ENCODE measurements at places on chromosomes 1 and 21.

DNA sequence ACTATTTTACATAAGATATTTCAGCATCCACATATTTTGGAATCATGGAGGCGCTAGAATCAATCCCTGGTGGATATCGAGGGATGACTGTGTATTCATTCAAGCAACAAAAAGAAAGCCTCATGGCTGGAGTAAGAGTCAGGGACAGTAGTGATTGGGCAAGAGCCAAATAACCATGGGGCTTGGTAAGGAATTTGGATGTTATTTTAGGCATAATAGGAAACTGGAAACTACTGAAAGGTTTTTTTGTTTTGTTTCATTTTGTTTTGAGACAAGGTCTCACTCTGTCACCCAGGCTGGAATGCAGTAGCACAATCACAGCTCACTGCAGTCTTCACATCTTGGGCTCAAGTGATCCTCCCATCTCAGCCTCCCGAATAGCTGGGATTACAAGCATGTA is 33.8 kb upstream of the EYA3 start:
- no peak for DNase-seq

GRCh38 chr1:174583316-174583715 is 135.6 kb downstream of the GPR52 start:
- no peak for DNase-seq

- DNase-seq = no peak
Measured at GRCh38 chr1:99465176-99465900, 180.6 kb upstream of the PALMD start.

GRCh38 chr1:185215911-185216310 is 58.9 kb downstream of the SWT1 start:
- DNase-seq = no peak

GRCh38 chr1:231020139-231020601 is 19.9 kb downstream of the FAM89A start:
- no peak for DNase-seq

GRCh38 chr21:28762357-28762735 is 230.3 kb downstream of the LTN1 start:
- no peak for DNase-seq

GRCh38 chr21:43789276-43790009 is at the start of gene RRP1:
RRP1 (plus strand) TSS chr21:43789577; CDS start chr21:43789630, 53 bp downstream.
- DNase-seq = peak; percentile 94

DNA sequence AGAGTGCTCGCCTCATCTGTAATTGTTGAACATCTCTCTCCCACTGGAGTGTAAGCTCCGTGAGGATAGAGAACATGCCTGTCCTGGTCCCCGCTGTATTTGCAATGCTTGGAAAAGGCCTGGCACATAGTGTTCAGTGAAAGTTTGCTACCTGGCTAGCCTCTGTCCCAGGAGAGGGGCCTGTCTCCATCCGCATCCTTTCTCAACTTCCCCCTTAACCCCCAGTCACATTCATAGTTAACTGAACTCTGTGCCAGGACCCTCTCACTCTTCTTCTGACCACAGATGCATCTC is 15.2 kb downstream of the SPOCD1 start:
- no peak for DNase-seq

DNA sequence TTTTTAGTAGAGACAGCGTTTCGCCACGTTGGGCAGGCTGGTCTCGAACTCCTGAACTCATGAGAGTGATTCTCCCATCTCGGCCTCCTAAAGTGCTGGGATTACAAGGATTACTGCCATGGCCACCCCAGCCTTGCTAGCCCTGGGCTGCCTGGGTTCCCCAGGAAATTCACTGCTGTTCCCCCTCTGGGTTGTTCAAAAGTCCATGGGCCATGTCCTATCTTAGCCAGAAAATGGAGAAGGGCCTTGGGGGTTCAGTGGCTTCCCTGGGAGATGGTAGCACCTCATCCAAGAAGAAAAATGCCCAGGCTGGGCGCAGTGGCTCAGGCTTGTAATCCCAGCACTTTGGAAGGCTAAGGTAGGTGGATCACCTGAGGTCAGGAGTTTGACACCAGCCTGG is 20.9 kb downstream of the SLC26A9 start:
- no peak for DNase-seq

DNA sequence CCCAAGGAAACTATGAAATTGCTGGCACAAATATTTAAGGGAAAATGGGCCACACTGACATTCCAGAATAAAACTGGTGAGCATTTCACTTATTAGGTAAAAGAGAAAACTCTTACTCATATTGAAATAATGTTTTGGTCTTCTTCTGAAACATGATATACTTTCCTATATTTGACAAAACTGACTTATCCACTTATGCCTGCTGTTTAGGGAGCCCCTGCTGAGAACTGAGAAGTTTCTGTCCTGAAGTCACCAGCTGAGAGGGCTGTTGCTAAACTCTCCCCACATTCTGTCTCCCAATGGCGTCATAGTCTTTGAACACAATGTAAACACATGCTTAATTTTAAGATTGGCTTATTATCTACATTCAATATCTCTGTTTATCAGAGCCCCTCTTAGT is 46.8 kb upstream of the ZC3H11B start:
- peak; percentile 40 for DNase-seq

- no peak for DNase-seq
Measured at GRCh38 chr1:186094172-186094571, 280.9 kb downstream of the TPR start.

DNA sequence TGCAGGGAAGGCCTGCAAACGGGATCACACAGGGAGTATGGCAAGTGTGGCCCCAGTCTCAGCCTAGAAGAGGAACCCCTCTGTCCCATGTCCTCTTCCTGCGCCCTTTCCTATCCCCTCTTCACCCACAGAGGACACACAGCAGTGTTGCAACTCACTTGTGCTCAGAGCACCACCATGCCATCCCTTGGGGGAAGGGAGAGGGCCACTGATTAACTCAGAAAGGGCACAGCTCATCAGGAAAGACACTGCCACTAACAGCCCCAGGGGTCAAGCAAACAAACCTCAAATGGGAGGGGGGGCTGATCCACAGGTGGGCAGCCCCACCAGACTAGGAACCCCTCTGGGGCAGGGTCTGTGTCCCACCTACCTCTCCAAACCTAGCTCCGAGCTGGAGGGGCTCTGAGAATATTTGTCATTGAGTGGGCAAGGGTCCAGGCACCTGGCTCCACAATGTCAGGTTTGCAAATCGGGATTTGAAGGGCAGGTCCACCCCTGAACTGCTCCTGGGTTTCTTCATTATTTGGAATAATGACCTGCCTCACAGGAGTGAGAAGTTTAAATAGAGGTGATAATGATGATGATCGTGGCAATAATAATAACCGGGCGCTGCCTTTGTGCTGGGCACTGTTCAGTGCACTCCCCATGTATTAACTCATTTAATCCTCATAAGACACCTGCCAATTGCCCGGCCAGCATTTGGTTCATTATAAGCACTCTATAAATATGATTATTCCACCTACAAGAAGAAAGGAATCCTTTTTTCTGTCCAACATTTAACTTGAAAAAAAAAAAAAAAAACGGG is 1.0 kb downstream of the ALDH4A1 start:
- DNase-seq = no peak

DNA sequence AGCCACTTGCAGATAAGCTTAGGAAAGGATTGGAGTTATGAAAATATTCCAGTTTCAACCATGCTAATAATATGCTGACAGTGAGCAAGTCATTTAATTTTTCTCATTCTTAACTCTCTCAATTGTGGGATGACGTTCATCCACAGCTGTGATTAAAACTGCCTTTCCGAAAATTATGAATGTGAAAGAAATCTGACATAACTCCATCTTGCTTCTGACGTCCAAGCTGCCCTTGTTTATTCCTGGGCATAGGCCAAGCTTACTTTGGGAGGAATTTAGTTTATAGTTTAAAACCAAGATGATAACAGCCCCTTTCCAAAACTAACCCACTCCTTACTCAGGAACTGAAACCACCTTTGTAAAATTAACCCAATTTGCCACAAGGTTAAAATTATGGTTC is 11.0 kb upstream of the RGS18 start:
- DNase-seq = no peak

- no peak for DNase-seq
Measured at GRCh38 chr1:162081316-162081715, 11.8 kb downstream of the NOS1AP start.

DNA sequence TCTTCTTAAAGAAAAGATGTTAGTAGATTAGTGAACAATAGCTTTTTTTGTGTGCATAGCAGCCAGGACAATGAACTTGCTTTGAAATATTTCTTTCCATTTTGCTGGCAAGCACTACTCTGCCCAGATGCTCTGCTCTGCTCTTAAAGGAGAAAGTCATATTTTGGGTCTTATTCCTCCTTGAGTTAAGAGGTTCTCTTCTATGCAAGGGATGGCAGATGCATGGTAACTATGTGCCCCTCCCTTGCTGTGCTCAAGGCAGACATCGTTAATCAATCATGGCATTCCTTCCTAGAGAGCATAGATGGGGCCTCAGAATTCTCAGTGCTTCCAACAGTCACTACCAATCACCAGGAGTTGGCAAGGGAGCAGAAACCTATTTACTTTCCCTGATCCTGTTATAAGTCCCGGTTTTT is 27.6 kb downstream of the NIPAL3 start:
- DNase-seq = no peak

- DNase-seq = no peak
Measured at GRCh38 chr1:27955076-27955475, 4.7 kb upstream of the XKR8 start.

- no peak for DNase-seq
Measured at GRCh38 chr1:31957701-31958674, 19.8 kb upstream of the PTP4A2 start.

- no peak for DNase-seq
Measured at GRCh38 chr1:218673170-218673569, 328.0 kb downstream of the TGFB2 start.

DNA sequence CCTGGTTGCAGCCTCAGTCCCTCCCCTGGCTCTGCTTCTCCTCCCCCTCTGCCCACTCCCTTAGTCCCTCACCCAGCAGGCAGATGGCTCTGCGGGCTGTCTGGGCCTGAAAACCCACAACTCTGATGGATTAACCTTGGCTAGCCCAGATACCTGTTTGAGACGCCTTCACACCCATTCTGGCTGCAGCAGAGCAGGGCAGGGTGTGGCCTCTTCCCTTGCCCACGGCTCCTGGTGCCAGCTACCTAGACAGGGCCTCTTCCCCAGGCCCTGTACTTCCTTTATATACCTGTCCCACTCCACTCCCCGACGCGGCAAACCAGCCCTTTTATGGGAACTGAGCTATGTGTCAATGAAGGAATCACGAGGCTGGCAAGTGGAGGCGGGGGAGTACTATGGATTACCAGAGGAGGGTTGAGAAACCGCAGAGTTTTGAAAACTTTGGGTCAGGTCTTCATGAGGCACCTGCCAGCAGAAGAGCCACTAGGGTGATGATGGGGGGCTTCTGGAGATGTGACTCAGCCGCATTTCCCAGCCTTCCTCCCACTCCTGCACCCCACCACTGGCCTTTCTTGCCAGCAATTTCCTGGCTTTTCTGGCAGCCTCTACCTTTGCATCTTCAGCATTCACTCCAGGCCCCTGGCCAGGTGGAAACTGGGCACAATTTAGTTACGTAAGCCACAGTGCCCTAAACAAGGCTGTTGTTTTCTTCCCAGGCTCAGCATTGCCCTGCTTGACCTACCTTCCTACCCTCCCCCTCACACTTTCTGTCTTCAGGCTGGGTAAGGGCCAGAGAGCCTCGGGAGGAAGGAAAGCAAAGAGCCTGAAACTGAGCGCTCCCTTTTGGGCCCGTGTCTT is at the start of gene CHI3L1:
Gene CHI3L1, minus strand, starts transcription at position 259 of the 858 bp plus-strand sequence. Its CDS starts 81 bp downstream, at position 178.
- DNase-seq = no peak

DNA sequence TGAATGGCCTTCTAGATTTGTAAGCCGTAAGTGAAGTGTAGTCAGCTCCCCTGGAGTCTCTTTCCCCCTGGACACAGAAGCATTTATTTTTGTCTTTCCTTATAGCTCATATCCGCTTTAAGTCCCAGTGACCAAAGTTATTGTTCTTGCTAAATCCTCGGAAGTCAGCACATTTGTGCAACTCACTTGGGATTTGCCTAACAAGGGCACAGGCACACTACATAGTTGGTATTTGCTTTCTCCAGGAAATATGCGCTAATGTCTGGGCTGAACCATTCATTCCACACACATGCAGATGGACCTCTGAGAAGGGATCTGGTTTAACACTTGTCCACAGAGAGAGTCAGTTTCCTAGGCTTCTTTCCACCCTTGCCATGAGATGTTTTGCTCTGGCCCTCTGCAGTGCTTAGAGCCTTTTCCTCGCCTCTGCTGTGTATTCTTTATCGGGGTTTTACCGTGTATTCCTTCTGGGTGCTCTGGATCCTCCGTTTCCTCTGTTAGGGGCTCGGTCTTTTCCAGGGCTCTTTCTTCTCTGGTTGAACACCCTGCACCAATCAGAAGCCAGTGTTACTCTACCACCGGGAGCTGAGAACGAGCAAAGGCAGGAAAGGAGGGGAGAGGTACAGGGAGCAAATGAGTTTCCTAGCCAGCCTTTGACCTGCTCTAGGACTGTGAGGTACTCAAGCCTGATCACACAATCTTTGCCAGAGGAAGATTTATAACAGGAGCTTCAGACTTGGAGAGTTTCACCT is 72.4 kb downstream of the ABCA4 start:
- no peak for DNase-seq

DNA sequence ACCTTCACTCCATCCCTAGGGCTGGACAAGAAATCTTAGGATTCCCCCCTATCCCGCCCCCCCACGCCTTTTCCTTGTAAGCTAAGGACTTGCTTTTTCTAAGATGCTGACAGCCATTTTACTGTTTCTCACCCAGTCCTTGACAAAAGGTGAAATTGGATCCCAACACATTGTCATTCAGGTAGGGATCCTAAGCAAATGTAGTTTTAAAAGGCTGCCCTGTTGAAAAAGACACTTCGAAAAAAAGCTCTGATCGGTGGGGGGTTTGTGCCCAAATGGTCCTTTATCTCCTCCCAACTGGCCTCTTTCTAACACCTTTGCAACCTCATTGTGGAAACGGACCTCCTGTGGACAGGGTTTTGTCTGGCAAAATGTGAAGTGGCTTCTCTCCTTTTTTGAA is 2.9 kb downstream of the CACHD1 start:
- peak; percentile 85 for DNase-seq

- DNase-seq = no peak
Measured at GRCh38 chr1:25821630-25822091, 1.9 kb downstream of the MTFR1L start.

GRCh38 chr21:39468559-39468958 is 16.8 kb downstream of the SH3BGR start:
- DNase-seq = no peak

DNA sequence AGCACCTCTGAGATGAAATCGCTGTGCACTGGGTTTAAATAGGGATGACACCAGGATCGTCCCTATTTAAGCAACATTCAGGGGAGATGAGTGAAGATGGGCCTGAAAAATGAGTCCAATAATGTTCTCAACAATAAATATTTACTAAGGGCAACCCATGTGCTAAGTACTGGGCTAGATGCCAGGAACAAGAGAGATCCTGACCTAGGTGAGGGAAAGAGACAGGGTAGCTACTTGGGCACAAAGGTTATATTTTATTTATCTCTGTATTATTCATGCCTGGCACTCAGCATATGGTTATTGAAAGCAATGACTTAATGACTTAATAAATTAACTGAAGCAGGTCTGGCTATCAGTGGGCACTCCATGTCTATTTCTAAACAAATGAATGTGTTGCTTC is 27.4 kb upstream of the AVPR1B start:
- peak; percentile 22 for DNase-seq

GRCh38 chr1:232423591-232423990 is 206.3 kb downstream of the SIPA1L2 start:
- no peak for DNase-seq
